ENCODE measurements at places on chromosomes 1 and 21.

GRCh38 chr21:36377391-36377842 lies 7.8 kb upstream of the CHAF1B start:
- DNase-seq: no peak

GRCh38 chr1:108878678-108879077 lies 1.9 kb downstream of the GPSM2 start:
- no peak for DNase-seq

DNA sequence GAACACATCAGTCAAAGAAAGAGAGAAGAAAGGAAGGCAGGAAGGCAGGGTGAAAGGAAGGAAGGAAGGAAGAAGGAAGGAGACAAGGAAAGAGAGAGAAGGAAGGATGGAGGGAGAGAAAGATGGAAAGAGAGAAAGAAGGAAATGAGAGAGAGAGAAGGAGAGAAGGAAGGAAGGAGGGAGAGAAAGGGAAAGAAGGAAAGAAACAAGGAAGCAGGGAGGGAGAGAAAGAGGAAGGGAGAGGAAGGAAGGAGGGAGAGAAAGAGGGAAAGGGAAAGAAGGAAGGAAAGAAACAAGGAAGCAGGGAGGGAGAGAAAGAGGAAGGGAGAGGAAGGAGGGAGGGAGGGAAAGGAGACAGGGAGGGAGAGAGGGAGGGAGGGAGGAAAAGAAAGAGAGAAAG lies 35.4 kb upstream of the SAMD11 start:
- DNase-seq: no peak

DNA sequence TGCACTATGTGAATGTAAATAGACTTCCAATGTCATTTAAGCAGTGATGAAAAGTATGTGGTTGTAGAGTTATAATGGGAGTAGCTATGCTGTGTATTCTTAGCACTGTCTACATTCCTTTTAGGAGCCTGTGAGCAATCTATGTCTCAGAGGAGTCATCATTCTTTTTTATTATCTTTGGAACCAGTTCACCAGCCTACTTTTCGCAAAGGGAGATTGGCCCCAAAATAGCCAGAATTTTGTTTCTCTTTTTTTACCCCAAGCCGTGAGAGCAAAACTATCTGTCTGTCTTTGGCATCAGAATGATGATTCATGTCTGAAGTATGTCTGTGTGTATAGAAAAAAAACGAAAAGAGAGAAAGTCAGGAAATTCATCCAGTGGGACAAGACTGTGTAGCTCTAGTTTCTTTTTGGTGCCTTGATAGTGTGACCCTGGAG lies 44.2 kb downstream of the OSBPL9 start:
- DNase-seq: no peak

DNA sequence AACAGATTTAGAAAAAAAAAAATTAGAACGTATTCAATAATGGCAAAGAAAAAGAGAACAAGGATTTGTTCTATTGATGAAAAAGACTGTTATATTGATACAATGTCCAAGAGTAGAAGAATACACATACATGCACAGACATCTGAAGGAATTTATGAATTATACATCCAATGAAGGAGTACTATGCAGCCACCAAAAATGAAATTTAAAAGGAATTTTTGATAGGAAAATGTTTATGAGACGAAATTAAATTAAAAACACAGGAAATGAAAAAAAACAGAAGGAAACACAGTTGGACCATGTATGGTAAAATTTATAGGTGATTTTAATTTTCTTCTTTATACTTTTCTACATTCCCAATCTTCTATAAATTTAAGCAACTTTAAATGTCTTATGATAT lies 110.3 kb downstream of the LTN1 start:
- DNase-seq: no peak

GRCh38 chr1:37595440-37596181 lies at the start of gene GNL2:
Gene GNL2, minus strand, starts transcription at chr1:37595937. Its CDS starts 115 bp downstream, at chr1:37595822.
- DNase-seq: peak; percentile 90

GRCh38 chr1:204340081-204340889 lies 19.4 kb downstream of the PLEKHA6 start:
- no peak for DNase-seq

DNA sequence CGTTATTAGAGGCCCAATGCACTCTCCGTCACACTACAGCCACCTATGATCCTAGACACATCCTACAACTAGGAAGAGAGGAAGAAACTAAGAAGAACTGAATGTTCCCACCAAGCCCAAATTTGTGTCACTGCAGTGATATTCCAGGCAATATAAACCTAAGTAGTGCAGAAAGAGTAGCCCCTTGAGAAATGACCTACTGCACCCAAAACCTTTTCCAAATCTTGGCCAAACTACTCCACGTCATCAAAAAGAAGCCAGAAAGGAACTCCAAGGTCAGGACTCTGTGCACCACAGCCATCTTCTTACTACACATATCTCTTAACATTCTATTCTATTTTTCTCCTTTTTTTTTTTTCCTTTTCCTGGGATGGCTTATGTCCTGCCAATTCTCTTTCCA lies 60.2 kb downstream of the ADAMTS1 start:
- no peak for DNase-seq

DNA sequence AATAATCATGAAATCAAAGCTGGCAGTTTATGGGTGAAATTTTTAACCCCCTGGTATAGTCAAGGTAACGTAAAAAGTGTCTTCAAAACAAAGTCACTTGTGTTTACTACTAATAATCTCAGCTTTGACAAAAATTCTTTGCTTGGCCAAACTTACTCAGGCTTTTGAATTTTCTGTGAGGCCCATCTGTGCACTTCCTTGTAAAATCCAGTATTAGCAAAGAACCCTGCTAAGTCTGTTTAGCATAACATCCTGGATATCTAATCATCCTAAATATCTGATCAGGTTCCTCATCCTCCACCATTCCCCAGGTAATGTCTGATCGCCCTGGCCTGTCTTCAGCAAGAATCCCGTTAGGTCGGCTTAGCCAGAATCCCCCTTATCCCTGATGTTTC lies 3.0 kb downstream of the LYST start:
- no peak for DNase-seq

DNA sequence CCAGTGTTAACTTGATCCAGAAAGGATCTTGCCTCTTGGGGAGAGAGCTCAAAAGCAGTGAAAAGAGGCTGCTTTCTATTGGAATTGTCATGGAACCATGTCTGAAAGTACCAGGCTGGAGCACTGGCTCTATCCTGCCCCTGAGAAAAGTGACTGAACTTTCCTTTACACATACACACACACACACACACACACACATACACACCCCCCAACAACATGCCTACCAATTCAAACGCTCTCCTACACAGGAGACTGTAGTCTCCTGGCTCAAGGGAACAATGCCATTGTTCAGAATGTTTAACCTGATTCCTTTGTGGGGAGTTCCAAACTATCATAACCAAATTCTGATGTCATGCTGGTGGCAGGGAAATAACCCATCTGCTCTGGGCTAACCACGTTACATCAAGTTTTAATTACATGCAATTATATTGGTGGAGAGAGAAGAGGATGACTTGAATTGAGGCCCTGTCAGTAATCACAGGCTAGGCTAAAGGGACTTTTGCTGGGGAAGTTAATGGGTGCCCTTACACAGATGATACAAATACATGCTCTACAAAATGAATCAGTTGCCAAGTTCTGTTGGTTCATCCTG lies 52.3 kb upstream of the DUSP10 start:
- DNase-seq: no peak

- no peak for DNase-seq
Measured at GRCh38 chr1:215458562-215458961, 108.5 kb upstream of the KCTD3 start.

- DNase-seq: no peak
Measured at GRCh38 chr21:32135401-32136363, 143.2 kb downstream of the MIS18A start.

GRCh38 chr1:63408331-63408730 lies 40.9 kb downstream of the ALG6 start:
- DNase-seq: no peak

DNA sequence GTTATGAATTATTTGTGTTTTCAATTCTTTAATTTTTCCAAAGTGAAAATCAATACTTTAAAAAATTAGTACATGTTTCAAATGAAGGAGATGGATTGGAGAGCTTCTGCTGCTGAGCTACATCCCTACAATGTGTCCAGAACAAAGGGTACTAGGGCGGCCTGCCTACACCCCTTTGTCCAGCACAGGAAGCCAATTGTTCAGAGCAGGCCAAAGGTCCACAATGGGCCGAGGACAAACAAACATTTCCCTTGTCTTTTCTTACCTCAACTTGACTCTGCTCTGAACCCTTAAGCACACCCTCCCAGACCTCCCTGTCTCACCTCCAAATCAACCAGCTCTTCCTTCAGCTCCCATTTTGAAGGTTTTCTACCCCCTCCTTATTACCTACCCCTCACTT lies 39.4 kb upstream of the CAMK1G start:
- no peak for DNase-seq

DNA sequence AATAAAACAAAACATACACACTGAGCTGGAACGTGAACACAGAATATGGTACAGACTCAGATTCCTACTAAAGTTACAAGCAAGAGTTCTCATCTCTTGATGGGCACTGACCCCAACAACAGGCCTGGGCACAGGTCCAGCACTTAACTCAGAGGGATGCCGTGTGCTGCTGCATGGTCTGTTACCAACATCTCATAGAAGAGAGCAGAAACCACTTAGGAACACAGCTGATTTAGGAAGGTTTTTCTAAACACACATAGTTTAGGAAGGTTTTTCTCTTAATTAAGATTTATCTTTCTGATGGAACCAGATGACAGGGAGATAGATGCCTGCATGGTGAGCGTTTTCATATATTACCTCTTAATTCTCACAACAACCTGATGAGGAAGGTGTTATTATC lies 1.5 kb downstream of the GCLM start:
- no peak for DNase-seq

DNA sequence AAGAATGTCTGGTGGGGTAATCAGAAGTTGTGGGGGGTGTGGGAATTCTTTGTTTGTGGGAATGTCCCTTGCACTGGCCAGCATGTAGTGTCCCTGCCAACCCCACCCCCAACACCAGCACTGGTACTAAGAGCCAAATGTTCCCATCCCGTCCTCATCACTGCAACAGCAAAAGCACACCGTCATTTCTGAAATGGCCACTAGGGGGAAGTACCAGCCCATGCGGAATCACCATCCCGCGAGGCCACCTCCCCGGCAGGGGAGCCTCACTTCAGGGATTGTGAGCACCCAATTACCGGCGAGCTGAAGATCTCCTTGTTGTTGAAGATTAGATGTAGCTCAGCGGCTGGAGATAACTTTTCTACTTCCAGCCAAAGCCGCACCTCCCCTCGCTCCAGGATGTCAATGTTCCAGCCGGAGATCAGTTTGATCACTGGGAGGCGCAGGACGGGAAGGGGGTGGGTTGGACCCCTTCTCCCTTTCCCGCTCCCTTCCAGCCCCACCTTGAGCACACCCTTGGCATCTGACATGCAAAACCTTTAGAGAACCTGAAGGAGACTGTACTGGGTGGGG lies 41.0 kb downstream of the MYOM3 start:
- peak; percentile 36 for DNase-seq

DNA sequence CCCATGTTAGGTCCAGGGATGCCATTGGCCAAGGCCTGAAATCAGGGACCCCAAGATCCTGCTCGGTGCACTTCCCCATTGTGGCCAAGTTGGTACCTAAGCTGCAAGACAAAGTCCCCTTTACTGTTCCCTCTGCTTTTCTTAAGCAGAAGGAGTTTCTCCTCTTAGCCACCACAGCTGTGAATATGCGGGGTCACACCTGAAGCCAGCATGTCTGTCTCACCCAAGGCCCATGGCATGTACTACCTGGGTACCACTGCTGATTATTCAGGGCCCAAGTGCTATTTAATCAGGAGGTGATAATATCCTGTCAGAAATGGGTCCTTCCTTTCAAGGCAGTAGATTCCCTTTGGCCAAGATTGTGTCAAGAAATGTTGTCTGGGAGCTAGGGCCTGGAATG lies 133.9 kb upstream of the DNAH14 start:
- no peak for DNase-seq

DNA sequence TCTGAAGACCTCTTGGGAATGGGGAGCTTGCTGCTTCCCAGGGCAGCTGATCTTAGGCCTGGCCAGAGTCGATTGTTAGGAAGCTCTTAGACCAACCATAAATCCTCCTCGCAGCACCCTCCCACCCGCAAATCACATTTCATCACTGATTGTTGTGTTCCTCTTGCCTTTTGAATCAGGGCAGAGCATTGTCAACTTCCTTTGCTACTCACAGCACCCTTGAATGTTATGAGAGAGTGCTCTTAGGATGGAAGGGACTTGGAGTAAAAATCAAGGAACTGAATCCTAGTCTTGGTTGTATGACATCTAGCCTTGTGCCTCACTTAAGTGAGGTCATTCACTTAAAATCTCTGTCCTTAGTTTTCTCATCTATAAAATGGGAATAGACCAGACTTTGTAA lies 3.0 kb downstream of the VASH2 start:
- DNase-seq: no peak

GRCh38 chr1:61058483-61059245 lies 23.7 kb upstream of the NFIA start:
- DNase-seq: no peak

DNA sequence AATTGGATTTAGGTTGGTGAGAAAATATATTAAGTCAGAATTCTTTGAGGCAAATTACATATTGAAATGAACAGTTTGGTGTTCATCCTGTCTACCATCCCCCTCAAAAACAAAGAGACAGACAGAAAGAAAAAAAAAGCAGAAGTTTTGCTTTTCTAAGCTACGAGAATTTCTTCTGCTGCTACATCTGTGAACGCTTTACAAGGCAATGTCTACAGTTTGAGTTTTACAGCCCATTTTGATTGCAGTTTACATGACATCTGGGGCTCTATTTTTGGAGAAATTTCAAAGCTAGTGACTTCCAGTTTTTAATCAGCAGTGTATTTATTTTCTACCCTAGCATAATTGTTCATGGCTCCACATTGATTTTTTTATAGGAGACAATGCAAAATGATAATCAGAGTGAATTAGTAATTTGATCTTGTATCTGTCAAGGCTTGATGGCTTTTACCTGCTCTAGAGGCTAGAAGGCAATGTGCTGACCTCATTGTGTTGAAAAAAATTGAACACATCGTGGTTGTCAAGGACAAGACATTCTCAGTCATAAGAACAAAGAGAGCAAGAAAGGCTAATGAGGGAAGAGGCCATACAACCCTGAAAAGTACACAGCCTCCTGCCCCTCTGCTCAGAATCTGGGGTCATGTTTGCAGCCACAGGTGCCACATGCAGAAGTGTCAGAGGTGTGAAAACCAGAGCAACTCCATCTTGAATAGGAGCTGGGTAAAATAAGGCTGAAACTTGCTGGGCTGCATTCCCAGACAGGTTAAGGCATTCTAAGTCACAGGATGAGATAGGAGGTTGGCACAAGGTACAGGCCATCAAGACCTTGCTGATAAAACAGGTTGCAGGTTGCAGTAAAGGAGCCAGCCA lies 201.0 kb upstream of the CAMK1G start:
- no peak for DNase-seq

GRCh38 chr1:66729119-66729518 lies 23.1 kb upstream of the DYNLT5 start:
- DNase-seq: no peak

DNA sequence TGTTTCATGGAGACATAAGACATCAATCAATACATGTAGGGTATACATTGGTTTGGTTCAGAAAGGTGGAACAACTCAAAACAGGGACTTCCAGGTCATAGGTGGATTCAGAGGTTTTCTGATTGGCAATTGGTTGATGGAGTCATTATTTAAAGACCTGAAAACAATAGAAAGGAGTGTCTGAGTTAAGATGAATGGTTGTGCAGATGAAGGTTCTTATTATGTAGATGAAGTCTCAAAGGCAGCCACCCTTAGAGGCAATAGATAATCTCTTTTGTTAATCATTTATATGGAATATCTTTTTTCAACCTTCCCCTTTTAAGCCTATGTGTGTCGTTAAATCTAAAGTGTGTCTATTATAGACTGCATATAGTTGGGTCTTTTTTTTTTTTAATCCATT lies 67.8 kb upstream of the LYPLAL1 start:
- no peak for DNase-seq

GRCh38 chr1:35845766-35846165 lies 37.2 kb upstream of the AGO1 start:
- no peak for DNase-seq
